Brain (organoid and tissue), 16 donors: ENCODE measurements at places on chromosomes 4 and X.

- DNase-seq, result no peak
Measured at GRCh38 chrX:133749951-133750350, 235.4 kb downstream of the GPC3 start.

DNA sequence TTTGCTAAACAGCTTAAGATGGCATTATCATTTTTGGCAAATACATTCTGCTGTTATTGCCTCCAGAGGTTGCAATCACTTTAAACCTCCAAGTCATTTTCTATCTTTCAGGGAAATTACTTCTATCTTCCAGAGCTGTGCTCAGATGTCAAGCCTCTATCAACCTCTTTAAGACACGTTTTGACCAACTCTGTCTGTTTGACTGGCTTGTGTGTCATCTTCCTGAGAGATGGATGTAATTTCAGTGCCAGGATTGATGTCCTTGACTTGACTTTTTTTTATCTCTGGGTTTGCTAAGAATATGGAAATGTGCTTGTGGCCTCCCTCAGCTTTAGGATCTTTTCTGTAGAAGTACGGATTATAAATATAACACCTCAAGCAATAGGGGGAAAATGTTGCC is 263.4 kb downstream of the GLUD2 start:
- no peak for DNase-seq

DNA sequence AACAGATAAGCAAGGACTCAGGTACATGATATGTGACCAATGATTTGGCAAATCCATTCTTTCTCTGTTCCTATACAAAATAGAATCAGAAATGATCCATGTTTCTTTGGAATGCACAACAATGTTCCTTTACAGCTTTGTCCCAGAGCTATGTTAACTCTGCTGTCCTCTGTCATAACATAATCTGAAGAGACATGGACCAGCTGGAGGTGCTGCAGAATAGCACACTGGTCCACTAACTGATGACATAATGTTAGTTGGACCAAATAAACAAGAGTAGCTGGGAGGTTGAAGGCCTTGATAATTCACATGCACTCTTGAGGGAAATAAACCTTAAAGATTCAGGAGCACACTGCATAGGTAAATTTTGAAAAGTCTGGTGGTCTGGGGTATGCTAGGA is 23.0 kb upstream of the DHX15 start:
- no peak for DNase-seq

DNA sequence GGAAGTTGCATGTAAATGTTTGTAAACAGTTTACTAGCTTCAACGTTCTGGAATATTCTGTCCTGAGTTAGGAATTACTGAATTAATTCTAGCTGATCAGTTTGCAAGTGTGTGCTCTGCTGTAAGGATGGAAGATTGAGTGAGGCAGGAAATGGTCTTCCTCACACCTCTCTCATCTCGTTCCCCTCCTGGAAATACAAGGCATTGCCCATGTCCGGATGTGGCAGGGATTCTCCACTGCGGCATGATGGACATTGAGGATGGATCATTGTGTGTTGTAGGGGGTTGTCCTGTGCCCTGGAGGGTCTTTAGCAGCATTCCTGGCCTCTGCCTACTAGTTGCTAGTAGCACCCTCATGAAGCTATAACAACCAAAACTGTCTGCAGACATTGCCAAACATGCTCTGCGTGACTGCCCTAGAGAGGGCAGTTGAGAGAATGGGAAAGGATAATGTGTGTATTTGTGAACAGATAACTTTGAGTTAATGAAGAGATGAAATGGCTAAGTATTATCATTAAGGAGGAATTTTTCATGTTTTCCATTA is 12.6 kb downstream of the CA5B start:
- no peak for DNase-seq

- DNase-seq, result peak; percentile 53
Measured at GRCh38 chr4:55758570-55758969, 61.0 kb upstream of the EXOC1L start.

GRCh38 chrX:114962209-114962608 is 55.2 kb downstream of the IL13RA2 start:
- DNase-seq, result no peak

- no peak for DNase-seq
Measured at GRCh38 chrX:38318196-38318595, 9.1 kb downstream of the RPGR start.

GRCh38 chr4:181982856-181983255 is 260.3 kb upstream of the TENM3 start:
- DNase-seq, result no peak

GRCh38 chrX:109793191-109793590 is 60.1 kb upstream of the ACSL4 start:
- no peak for DNase-seq

GRCh38 chr4:81723927-81724587 is 252.3 kb upstream of the RASGEF1B start:
- no peak for DNase-seq

GRCh38 chr4:8093587-8094274 is 64.9 kb downstream of the ABLIM2 start:
- DNase-seq, result no peak

- no peak for DNase-seq
Measured at GRCh38 chrX:42096265-42096920, 173.0 kb upstream of the CASK start.

DNA sequence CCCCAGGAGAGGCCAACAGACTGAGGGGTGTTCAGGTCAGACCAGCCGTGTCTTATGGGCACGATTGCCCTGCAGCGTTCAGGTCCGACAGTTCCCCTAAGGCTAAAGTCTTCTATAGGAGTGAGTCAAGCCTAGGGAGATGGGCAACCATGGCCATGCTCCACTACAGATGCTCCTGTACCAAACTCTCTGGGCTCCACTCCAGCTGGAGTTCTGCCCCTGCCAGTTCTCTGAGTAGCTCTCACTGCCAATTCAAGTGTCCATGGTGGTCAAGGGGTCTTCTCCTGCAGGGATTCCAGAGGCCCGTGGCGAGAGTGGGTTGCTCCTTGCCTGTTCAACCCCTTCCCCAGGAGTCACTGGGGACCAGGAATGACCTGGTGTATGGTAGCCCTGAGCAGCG is 38.2 kb downstream of the BEX3 start:
- no peak for DNase-seq

- DNase-seq, result no peak
Measured at GRCh38 chr4:15413010-15413622, 14.7 kb upstream of the C1QTNF7 start.

- DNase-seq, result no peak
Measured at GRCh38 chr4:7180938-7181337, 11.4 kb upstream of the SORCS2 start.

GRCh38 chr4:2402941-2403340 is 15.5 kb downstream of the ZFYVE28 start:
- DNase-seq, result no peak

DNA sequence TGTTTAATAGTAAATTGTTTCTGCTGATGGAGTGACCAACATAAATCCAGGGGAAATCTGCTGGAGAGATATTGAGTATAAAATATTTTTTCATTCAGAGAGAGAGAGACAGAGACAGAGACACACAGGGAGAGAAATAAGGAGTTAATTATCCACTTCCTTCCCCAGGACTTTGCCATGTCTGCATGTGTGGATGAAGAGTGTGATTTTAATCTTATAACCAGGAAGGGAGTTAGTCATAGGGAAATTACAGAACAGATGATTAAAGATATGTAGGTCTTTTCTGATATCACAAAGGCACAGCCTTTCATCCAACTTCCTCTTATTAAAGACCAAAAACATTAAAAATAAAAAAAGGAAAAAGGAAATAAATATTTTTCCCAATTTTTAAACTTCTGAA is 526.3 kb downstream of the SPRY1 start:
- DNase-seq, result no peak

- peak; percentile 88 for DNase-seq
Measured at GRCh38 chr4:88575186-88575585, 17.1 kb upstream of the HERC3 start.

DNA sequence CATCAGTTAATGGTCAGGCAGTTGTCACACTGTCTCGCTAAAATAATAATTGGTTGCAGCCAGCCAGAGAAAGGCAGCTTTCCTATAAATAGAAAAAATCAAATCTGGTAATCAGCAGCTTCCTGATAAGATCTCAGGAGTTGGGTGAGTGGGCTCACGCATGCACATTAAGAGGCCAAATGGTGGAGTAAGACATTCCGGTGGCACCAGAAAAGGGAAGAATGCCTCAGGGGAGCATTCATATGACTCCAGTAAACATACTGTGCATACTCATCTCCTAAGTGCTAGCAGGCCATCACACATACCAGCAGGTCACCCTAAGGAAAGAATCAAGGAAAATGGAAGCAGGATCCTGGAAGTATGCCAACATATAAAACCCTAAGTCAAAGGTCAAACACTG is 40.1 kb downstream of the UGT2B15 start:
- DNase-seq, result no peak

DNA sequence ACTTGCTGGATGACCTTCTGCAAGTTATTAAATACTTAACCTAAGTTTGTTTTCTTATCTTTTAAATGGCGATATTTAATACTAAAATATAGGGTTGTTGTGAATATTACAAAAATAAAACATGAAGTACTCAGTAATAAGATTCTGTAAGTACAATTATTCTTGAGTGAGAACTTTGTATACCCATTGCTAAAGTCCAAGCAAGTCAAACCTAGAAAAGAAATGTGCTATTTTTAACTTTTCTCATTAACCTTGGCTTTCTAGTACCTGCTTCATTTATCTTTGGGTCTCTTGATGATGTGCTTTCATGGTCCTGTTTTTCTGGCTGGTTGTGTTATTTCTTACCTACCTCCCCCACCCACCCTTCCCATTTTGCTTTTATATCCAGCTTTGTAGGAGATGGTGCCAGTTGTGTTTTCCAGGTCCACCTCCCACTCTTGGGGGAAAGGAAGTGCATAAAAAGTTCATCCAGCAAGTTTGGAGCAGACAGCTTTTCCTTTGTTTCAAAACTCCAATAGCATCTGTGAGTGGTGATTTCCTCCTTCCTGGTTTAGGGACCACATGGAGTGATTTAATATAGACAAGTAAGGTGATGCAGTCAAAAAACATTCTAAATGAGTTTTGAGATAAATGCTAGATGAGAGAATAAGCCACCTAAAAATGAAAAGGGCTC is 7.5 kb upstream of the CXCL8 start:
- DNase-seq, result no peak

GRCh38 chr4:53205970-53206369 is 159.9 kb downstream of the SCFD2 start:
- no peak for DNase-seq

- DNase-seq, result peak; percentile 5
Measured at GRCh38 chrX:107894038-107894437, 68.4 kb downstream of the MID2 start.

- no peak for DNase-seq
Measured at GRCh38 chrX:19563746-19564145, 48.4 kb upstream of the MAP3K15 start.

DNA sequence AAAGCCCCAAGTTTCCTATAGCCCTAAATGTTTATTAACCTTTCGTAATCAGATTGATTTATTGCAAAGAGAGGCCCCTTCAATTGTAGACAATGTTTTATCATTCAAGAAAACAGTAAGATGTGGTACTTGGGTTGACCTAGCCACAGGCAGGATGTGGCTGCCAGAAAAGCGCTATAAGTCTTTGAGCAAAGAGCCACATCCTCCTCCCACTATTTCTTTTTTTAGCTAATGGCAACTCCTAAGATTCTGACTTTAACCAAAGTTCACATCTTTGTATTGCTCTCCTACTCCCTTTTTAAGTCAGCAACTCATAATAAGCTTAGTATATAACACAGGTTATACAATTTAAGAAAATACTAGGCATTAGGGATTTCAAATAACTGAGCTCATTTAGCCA is 70.7 kb upstream of the PPP3CA start:
- DNase-seq, result no peak
